ENCODE measurements at places on chromosomes 12 and 14.

- DNase-seq = no peak
These were observed 514.6 kb downstream of the FUT8 start for GRCh38 chr14:65926935-65927700.

DNA sequence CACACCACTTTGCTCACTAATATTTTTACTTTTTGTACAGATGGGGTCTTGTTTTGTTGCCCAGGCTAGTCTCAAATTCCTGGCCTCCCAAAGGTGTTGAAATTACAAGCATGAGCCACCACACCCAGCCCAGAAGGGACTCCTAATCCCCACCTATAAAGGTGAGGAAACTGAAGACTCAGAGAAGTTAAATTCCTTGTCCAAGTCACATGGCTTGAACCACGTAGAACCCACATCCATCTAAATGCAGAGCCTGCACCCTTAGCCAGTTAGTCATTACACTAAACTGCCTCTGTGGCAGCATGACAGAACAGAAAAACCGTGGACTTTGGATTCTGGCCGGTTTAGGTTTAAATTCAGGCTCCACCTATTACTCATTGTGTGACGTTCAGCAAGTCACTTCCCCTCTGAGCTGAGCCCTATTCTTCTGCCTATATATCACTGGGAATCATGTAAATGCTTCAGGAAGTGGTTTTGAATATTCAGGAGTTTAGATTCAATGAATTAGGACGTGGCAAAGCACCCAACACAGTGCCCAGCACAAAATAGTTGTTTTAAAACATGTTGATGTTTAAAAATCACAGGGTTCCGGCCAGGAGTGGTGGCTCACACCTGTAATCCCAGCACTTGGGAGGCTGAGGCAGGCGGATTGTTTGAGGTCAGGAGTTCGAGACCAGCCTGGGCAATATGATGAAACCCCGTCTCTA, 3.0 kb upstream of the CORO1C start:
- DNase-seq = no peak

GRCh38 chr12:96170762-96171161, 23.4 kb upstream of the ELK3 start:
- DNase-seq = no peak

- no peak for DNase-seq
These were observed 25.3 kb downstream of the GPRC5D start for GRCh38 chr12:12926571-12927071.

GRCh38 chr12:127113945-127114344, 1153.0 kb upstream of the TMEM132C start:
- no peak for DNase-seq

DNA sequence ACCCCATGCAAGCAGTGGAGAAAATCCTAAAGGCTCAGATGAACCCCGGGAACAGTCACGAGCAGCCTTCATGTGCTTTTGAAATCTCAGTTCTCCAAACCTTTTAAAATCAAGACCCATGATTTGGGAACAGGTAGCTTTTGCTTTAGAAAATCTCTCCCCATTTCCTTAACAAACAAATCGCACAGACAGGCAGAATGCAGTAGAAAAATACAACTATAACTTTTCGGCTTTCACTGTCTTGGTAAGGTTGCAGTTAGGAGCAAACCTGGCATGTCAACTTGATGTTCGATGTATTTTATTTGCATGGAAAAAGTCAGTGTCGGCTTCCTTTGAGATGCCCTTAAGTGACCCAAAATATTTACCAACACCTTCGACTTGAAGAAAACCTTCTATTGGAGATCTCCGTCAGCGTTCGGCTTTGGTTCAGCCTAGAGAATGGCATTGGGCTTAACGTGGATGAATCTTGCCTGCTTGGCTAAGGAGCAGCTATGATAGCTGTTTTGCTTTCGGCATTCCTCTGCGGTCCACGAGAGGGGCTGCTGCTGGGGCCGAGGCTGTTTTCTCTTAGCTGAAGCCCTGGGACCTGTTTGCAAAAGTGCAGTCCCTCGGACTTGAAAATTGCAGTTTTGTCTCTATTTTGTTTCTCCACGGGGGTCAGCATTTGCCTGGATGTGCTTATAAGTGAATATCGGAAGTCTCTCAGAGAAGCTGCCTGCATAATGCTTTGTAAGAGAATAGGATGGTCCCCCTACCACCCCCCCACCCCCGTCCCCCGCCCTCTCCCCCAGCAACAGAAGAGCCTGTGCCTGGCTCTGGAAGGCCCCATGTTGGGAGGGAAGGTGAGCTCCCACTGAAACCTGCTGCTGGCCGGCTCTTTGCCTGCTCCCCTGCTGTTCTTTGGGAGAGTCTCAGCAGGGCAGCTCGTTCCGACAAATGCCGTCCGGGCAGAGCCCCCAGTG, 122.8 kb downstream of the AACS start:
- no peak for DNase-seq

DNA sequence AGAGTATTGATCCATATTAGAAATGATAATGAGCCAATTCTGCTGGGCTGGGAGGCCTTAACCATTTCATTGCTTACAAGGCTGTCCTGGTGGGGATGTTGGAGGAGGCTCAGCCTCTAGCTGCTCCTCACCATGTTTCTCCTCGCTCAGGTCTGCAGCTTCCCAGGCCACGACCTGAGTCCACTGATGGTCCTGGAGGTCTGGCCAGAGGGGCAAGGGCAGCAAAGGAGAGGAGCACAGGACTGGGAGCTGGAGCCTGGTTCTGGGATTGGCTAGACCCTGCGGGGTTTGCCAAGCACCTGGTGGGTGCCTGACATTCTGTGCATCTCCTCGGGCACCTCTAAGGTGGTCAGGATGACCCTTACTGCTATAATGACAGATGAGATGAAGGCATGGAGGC, 92.6 kb downstream of the KIF26A start:
- DNase-seq = no peak

GRCh38 chr14:103533999-103534575, 5.1 kb downstream of the TRMT61A start:
- no peak for DNase-seq

DNA sequence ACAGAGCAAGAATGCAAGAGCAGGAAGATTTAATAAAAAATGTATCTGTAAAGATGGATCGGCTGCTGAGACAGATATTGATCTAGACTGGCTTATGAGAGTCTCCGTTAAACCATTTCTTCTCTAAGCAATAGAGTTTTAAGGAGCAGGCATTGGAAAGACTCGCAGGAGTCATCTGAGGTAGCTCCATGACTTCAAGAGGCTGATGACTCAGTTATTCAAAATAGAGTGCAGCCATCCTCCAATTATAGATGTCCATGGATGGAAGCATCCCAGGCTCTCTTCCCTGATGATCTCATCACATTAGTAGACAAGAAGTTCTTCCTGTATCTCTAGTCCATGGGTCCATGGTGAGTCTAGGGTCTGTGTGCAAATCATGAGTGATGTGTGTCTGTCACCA, 638.3 kb upstream of the TMEM132C start:
- no peak for DNase-seq

DNA sequence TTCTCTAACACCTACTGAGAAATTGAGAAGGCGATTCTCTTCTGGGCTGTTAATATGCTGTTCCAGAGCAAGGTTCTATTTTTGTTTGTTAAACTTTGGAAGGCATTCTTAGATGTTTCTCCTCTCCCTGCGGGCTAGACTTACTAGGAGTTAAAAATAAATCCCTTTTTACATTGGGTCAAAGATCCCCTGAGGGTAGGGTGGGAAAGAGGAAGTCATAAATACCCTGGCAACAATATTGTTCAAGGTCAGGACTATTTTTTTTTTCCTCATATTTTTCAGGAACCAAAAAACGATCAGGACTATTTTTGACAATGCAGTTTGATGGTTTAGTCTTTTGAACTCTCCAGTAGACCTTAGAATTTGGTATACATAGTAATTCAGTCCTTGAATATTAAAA, 12.0 kb upstream of the SLC2A14 start:
- no peak for DNase-seq

GRCh38 chr14:32897698-32898064, 41.0 kb upstream of the NPAS3 start:
- DNase-seq = no peak

DNA sequence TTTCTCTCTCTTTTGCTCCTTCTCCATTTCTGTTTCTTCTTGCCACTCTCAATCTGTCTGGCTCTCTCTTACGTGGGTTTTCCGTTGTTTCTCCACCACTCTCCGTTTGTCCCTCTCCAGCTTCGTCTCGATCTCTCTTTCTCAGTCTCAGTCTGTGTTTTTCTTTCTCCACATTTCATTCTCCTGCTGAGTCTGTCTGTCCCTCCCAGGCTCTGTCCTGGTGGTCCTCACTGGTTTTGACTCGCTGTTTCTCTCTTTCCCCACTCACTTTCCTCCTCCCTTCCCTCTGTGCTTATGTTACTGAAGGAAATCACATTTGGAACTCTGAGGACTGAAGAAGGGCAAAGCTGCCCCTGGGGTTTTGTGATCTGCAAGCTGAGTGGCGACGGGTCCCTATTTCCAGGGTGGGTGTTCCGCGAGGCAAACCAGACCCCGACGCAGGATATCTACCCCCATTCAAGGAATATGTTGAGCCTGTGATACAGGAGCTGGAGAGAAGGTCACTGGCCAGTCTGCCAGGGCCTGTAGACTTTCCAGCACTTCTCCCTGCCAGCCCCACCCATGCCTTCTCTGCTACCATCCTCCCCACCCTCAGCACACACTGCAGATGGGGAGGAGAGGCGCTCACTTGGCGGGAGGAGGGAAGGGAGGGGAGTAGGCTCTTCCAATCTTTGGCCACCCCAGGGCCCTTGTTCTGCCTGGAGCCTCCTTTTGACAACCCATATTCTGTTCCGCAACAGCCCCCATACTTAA, 102.7 kb upstream of the MAP1LC3B2 start:
- DNase-seq = no peak

DNA sequence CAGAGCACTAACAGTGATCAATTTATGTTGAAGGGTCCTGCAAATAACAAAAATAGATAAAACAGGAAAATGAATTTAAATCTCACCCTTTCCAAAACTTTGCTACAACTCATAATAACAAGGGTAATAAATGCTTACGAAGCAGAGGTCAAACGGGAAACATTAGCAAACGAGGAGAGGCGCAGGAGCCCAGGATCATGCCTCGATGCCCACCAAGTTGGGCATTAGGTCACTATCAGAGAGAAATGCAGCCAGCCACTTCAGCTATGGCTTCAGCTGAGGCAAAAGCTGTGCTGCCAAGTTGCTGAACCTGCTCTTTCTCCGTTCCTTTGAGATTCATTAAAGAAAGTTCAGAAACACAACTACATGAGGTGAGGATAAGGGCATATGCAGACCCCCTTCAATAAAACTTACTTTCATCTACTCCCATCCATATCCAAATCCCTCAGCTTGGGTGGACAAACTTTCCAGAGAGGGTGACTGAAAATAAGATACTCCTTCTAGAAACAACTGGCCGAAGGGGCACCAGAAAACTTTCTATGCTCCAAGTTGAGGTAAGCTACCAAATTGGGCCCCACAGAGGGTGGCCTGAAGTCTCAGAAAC, 7.9 kb downstream of the NKX2-1 start:
- no peak for DNase-seq

DNA sequence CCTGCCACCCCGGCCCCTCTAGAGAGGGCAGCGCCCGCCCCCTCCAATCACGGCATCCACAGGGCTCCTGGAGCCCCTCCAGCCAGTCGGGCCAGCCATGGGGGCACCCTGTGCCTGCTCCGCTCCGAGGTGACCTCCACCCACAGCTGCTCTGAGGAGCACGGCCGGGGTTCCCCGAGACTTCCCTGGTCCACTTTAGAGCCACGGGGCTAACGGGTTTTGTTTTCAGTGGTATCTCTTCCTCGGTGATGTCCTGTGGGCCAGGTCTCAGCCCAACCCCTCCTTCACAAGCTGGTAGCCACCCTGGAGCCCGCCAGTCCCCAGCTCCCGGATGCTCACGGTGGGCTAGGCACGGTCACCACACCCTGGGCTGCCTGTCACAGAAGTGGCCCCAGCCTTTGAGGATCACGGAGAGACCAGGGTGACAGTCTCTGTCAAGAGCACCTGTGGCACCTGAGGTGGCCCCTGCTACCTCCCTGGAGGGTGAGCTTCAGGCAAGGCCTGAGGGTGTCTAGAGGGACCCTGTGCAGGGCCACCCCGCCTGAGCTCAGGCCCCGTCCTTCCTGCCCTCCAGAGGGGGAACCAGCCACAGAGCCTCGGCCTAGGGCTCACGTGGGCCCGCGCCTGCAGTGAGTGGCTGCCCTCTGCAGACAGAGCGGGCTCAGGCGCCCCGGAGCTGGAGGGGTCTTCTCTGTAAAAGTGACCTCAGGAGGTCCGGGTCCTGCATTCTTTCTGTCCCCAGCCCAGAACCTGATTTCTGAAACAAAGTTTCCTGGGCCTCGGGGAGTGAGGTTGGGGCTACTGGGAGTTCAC, 146.0 kb upstream of the C14orf180 start:
- DNase-seq = no peak
